Renal cortical epithelial cell (primary cell): ENCODE measurements at places on chromosomes 7 and 10. TPM values are rescaled to one million over a fixed set of nuclear protein-coding genes. Genes with fewer than 3 reads are reported as not detected.

GRCh38 chr10:37476285-37476684 is 350.9 kb downstream of the ANKRD30A start:
- no peak for DNase-seq

GRCh38 chr10:100826661-100826982 is 81.2 kb downstream of the PAX2 start:
- no peak for DNase-seq

LFNG gene
- 79.8 and 84.0 TPM in 2 replicates for total RNA-seq

DNA sequence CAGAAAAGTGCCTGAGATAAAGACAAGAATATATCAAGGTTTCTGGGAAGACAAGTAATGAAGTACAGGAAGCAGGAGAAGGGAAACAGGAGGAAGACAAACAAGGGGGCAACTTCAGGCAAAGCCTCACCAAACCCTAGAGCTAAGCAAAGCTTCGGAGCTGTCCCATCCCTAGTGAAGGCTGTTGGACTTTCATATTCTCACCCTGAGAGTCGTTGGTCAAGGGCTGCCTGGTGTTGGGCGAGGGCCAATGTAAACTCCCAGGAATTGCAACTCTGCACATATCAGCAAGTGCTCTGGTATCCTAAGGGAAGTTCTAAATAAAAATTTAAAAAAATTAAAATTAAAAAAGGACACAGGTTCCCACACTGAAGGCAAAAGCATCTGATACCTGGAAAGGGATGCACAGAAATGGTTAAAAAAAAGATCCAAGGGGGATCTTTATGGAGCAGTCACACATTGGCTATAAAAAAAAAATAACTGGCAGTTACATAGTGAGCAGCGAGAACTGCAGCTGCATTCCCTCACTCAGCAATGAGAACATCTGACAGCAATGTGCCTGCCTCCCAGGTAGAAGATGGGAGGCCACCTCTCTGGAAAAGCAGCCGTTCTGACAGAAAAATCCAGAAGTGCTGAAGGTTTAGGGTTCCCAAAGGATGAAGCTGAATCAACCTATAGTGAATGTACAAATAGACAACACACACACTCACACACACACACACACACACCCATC is 304.7 kb downstream of the WDR11 start:
- no peak for DNase-seq

DNA sequence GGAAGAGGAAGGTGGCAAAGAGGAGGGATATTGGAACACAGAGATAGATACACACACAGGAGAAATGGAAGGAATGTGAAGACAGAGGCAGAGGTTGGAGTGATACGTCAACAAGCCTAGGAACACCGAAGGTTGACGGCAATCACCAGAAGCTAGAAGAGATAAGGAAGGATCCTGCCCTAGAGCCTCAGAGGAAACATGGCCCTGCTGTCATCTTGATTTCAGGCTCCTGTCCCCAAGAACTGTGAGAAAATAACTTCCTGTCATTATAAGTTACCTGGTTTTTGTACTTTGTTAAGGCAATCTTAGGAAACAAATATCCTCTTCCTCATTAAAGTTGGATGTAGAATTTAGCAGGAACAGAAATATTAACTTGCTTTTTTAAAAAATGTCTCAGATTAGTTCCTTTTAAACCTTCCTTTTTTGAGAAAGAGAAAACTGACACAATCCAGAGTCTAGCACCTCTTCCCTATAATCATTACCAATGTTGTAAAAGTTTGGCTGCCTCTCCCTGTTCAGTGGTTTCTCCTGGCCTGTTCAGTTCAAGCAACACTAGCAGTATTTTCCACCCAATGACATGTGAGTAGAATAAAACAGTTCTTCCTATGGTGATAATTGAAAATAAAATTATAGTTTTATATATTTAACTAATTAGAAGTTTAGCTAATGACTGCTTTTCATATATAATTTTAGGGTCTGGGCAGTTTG is 28.8 kb upstream of the GNAI1 start:
- peak; percentile 36 for DNase-seq

DNA sequence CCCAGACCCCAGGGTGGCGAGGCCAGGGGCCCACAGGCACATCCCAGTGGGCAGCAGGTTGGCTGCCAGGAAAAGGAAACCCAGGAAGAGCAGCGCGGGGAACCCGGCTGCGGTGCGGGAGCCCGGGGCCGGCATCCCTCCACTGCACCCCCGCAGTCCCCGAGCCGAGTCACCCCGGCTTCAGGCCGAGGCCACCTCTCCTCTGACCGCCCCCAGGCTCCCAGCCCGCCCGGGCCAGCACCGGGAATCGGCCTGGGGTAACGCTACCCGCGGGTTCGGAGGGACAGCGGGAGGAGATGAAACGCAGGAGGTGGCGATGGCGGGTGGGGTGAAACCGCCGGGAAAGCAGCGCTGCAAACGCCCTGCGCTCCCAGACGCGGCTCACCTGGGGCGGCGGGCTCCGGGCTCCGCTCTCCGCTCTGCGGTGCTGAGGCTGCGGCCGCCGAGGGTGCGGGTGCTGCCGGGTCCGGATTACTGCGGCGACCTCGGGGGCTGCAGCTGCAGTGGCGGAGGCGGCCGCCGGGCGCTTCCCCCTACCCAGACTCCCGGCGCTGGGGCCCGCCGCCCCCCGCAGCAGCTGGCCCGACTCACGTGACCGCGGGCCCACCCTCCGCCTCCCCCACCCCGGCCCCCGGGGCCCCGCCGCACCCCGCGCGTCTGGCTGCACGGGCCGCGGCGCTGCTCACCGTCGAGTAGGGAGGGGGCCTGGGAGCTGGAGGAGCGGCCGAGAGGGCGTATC is at the start of gene SCRN1:
Gene SCRN1 (minus strand): TSS at position 545 of the 739 bp plus-strand sequence. CDS start 20,734 bp downstream, outside the sequence.
- DNase-seq = no peak

CYP26C1 gene
- total RNA-seq = 0.52 and 0.65 TPM in 2 replicates

GRCh38 chr7:636396-636795 is 90.1 kb upstream of the DNAAF5 start:
- no peak for DNase-seq

- no peak for DNase-seq
These were observed 10.7 kb upstream of the OGA start for GRCh38 chr10:101828766-101829551.

- no peak for DNase-seq
These were observed 90.1 kb downstream of the PRLHR start for GRCh38 chr10:118505363-118505762.

DNA sequence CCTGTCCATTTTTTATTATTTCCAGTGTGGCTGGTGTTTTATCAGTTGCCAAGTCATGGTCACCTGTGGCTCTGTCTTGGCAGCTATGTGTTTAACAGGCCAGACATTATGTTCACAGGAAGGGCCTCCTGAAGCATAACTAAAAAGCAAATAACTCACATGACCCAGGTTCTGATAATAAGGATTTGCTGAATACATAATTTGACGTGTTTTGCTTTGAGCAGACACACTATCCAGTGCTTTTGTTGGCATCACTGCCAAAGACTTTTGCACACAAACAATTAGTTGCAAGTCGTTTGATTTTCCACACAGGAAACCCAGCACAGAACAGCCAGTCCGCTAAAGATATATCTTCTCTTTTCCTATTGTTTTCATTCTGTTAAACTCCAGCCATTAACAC is 173.6 kb downstream of the ARL4A start:
- peak; percentile 11 for DNase-seq

GRCh38 chr7:33909755-33910154 is 4.4 kb downstream of the BMPER start:
- DNase-seq = no peak

- DNase-seq = no peak
These were observed 35.8 kb downstream of the OTUD1 start for GRCh38 chr10:23474626-23475025.

AZGP1 gene
- total RNA-seq = not detected in 2 replicates
